D721Med (cell line): ENCODE measurements at places on chromosomes 7 and 10.

DNA sequence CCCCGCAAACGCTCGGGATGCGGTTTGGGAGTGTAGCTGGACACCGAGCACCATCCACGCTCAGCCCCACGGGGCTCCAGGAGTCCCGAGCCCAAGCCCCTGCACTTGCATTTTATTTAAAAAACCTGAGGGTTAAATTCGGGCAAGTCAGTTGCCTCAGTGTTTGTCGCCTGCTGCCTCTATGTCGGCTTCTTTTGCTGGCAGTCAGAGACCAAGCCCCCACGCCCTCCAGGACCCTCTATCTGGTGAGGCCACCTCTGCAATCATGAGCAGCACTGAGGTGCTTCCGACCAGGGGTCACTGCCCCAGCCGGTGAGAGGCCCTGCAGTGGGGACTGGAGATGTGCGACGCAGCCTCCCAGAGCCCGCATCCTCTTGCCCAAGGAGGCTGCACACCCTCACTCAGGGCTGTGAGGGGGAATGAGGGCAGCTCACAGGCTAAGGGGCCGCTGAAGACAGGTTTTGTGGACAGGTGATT lies 13.3 kb upstream of the ZNF273 start:
- DNase-seq = no peak

- DNase-seq = no peak
Observed at GRCh38 chr10:121501796-121502195, 96.4 kb downstream of the FGFR2 start.

- no peak for DNase-seq
Observed at GRCh38 chr7:70696201-70696754, 435.7 kb upstream of the GALNT17 start.

DNA sequence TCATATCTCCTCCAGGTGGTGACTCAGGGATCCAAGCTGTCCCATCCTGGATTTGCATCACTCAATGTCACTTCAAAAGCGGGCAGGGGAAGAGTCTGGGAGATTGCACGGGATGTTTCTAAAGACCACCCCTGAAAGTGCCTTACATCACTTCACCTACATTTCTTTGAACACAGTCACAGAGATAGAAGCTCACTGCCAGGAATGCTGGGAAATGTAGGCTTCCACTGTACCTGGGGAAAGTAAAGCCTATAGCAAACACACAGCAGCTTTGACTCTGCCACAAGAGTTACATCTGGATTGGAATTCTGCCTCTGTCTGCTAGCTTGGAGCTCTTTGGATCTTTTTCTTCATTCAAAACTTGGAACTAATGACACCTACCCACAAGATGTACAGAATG lies 300.9 kb downstream of the WDR11 start:
- DNase-seq = no peak

DNA sequence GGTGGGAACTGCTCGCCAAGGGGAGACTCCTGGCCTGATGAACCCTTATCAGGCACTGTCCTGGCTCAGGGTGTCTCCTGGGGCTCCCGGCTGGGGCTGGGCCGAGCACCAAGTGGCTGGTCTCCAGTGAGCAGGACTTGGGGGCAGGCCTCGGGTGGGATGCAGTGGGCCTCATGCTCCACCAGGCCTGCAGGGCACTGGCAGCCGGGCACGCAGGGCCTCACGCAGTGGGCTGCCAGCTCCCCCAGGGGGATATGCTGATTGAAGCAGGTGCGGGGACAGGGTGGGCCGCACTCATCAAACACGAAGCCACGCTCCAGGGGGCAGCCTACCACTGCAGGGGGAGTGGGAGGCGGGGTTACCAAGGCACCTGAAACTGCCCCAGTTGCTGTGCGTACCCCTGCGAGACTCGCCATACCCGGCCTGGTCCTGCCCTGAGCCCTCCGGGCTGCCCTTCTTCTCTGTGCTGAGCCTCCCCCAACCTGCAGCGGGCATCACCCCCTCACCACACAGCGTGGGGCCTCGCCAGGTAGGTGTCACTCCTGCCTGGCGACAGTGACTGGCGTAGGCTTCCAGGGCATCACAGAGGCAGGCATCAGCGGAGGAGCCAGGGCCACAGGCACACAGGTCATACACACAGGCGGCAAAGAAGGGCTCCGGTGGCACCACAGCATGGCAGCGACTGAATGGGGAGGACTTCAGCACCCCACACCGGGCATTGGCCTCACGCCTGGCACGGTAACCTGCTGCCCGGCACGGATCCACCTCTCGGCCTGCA lies 14.5 kb downstream of the ATP6V1F start:
- DNase-seq = no peak

GRCh38 chr7:141785706-141786552 lies 4.1 kb upstream of the TAS2R5 start:
- DNase-seq = peak; percentile 38

- no peak for DNase-seq
Observed at GRCh38 chr10:128254476-128254875, 128.3 kb upstream of the MKI67 start.

DNA sequence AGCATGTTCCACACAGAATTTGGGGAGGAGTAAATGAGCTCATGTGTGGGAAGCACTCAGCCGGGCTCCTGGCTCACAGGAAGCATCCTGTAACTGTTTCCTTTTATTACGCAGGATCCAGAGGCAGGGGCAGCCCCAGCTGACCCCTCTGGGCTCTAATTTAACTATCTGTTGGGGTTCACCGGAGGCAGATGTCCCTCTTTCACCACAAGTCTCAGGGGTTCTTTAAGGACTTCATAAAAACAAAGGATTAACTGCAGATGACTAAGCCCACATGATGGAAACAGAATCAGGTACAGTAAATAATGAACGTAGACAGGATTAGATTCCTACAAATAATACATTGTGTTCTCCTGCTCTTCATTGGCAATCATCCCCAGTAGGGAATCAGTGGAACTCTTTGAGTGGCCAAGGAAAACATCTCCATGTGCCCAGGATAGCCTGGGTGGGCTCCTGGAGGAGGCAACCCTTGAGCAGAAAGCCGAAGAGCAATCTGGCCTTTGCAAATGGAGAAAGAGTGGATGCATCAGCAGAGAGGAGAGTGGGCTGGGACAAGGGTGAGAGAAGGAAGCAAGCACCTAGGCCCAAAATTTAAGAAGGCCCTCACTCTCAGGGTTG lies 24.6 kb downstream of the TBXAS1 start:
- DNase-seq = no peak
